ACHN (cell line): ENCODE measurements at places on chromosomes 7 and 10.
A peak's percentile ranks its signal among the peaks of the same experiment; 100 is the strongest.

DNA sequence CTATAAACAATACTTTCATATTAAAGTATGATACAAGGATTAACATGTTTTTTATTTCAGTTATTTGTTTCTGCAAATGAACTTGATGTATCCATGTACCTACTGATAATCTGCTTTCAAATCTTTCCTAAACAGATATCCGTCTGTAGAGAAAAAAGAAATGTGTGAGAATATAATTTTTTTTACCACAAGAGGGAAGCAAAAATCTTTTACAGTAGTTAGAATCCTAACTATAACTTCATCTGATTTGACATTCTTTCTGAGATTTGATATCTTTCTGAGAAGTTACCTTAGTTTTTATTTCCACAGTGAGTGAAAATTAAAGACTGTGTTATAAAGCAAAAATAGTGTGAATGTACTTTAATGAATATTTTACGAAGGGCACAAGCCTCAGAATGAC, 203.9 kb upstream of the PCLO start:
- DNase-seq: peak; percentile 48

DNA sequence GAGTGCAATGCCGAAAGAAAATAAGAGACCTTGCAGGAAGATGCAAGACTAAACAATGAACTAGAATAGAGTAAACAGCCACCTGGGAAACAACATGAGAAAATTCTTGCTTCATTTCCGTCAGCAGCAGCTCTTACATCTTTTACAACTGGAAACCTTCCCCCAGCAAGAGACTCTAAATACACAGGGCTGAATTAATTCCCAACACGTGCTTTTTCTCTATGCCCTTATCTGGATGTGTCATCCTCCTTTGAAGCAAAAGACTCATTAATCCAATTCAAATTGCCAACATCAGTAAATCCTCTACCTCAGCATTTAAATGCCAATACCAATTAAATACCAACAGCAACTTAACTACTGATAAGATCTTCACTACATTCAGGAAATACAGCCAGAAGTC, 99.0 kb upstream of the PDE1C start:
- no peak for DNase-seq

DNA sequence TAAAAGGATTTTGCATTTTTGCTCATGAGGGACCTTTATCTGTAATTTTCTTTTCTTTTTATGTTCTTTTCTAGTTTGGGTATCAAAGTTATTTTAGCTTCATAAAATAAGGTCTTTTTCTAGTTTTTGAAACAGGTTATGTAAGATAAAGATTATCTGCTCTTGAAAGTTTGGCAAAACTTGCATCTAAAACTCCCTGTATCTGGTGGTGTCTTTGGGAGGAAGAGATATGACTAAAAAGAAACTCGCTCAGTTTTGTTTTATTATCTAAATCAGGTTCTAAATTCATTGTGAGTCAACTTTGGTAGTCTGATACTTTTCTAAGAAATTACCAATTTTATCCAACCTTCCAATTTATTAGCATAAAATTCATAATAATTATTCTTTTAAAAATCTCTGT, 55.1 kb downstream of the VCL start:
- DNase-seq: no peak

GRCh38 chr7:41912851-41913567, 210.1 kb upstream of the INHBA start:
- no peak for DNase-seq

DNA sequence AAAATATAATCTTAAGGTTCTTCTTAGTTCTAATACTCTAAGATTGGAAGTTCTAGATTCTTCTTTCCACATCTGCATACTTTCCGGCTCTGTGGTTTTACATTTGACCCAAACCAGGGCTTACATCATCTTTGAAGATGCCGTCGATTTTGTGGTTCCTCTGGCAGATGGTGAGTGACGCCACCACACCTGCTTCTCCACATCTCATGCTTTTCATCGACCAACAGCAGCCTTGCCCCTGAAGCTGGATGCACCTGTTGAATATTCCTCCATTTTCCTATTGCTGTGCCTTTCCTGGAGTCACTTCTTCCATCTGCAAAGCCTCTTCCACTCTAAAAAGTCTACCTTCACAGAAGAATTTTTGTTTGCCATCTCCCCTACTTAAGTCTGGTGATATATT, 121.3 kb downstream of the PRKCQ start:
- DNase-seq: no peak

DNA sequence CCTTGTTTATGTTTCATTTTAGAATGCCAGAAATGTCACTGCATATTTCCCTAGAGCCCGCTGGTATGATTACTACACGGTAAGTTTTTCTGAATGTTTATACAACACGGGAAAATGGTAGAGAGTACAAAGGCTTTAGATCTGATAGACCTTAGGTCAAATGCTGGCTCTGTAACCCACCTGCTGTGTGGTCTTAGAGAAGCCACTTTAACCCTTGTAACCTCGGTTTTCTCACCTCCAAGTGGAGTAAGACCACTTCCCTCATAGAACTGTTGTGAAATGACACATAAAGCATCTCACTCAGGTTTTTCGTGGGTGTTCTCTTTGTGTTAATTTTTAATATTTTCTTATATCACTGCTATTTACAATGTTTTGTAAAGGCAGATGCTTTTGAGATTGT, 13.9 kb upstream of the MGAM2 start:
- DNase-seq: no peak

- DNase-seq: no peak
These were observed 74.1 kb downstream of the LYZL2 start for GRCh38 chr10:30555465-30555864.

DNA sequence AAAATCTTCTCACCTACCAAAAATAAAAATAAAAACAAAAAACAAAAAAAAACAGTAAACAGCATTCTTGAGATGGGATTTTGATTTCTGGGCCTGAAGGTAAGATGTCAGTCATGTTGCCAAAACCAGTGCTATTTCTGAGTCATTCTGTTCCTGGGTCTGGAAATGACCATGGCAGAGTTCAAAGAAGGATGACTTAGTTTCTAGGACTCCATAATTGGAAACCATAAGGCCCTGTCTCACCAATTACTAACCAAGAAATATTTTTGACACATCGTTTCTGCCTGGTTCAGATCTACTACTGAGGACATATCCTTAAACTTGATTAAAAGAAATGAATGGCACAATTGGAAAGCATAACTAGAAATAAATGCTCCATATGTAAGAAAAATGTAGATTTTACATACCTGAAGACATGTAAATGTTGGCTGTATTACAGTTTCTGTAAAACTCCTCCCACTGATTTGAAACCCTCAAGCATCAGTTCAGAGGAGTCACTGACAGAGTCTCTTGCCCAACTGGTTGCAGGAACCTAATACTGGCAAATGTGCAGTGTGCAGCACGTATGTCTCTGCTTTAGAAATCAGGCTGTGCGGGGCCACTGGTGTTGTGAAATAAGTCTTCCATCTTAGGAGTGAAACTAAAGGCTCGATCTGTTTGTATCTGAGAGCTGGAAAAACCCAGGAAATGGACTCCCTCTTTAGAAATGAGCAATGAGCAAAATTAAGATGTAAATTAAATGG, 84.8 kb upstream of the EGR2 start:
- no peak for DNase-seq

DNA sequence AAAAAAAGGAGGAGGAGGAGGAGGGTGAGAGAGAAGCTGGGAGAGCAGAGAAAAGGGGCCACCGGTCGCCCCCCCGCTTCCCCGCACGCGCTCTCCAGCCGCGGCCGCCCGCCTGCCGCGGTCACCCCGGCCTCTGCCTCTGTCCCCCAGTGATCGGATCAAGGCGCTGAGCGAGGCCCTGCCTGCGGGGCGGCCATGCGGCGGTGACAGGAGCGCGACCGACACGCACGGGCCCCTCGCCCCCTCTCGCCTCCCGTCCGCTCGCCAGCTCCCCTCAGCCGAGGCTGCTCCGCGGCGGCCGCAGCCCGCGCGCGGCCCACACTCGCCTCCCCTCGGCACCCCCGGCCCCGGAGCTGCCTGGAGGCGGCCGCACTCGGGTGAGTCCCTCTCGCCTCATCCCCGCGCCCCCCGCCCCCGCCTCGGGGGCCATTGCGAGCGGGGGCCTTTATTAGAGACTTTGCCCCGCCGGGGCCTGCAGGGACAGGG, at the start of gene GTF2I:
Gene GTF2I (plus strand): TSS at position 27 of the 486 bp plus-strand sequence. CDS start 31,411 bp downstream, outside the sequence.
- peak; percentile 60 for DNase-seq

GRCh38 chr10:5360318-5360915, 4.3 kb upstream of the UCN3 start:
- no peak for DNase-seq

DNA sequence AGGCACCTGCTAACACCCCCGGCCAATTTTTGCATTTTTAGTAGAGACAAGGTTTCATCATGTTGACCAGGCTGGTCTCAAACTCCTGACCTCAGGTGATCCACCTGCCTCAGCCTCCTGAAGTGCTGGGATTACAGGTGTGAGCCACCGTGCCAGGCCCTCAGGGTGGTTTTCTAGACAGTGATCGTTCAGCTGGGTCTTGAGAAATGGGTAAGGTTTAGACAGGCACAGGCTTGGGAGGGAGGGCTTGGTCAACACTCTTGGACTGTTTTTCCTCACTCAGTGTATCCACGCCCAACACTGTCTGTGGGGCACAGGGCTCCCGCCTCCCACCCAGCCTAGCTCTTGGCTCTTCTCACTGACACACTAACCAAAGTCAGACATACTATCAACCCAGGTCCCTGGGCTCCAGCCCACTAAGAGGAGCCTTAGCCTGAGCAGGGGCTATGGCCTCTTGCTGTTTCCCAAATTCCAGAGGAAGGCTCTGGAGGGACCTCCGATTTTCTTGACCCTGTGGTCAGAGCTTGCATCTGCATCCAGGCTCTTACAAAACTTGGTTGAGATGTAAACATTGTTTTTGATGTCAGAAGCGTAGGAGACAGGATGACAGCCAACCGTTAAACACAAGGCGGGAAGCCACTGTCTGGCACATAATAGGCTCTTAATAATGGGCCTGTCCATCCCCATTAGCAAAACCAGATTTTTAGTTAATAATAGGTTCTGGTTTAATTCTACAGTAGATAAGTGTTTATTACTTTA, 143.9 kb downstream of the PRKAG2 start:
- DNase-seq: no peak
